Suprapubic skin (tissue), 4 donors: ENCODE measurements at places on chromosomes 13 and 19.

GRCh38 chr13:97133955-97134354 is 88.2 kb upstream of the MBNL2 start:
- no peak for DNase-seq

DNA sequence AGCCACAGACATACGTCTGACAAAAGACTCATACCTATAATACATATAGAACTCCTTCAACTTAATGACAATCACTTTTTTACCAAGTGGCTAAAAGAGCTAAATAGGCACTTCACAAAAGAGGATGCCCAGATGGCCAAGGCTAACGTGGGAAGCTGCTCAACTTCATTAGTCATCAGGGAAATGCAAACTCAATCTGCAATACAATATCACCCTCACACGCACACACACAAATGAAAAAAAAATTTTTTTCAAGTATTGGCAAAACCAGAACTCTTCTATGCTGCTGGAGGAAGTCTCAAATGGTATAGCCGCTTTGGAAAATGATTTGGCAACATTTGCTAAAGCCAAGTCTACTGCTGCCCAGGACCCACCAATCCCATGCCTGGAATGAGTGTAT is 14.6 kb upstream of the DNMT1 start:
- DNase-seq: no peak

DNA sequence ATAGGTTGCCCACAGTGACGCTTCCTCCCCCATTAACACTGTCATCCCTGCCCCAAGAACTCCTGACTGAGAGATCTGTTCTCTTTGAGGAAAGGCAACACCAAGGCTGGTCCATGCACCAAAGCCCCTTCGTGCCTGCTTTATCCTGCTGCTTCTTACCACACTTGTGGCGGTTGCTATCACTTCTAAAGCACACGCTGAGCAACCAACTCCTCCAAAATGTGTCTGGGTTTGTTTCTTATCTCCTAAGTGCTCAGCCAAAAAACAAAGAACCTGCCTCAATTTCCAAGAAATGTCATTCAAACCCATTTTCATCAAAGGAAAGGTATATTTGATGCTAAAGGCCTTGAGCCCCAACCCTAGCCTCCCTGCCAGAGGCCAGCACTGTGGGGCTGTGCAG is 14.6 kb downstream of the ATP7B start:
- DNase-seq: no peak

- no peak for DNase-seq
Measured at GRCh38 chr13:89726690-89727435, 1620.6 kb upstream of the MIR17HG start.

DNA sequence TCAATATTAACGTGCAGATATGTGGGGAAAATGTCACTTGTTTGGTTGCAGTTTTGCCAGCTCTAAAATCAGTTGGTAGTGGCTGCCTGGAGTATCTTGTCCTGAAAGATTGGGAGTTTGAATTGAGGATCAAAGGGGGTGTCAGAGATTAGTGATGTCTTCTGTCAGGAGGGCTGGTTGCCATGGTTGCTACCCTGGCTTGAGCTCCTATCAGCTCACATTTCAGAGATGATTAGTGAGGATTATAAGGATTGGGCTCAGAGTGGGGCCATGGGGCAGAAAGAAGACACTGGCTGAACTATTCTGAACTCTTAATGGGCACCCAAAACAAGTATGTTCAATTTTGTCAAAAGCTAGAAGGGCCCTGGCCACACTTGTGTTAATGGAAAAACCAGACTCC is 95.5 kb upstream of the RNF113B start:
- no peak for DNase-seq

- DNase-seq: peak; percentile 52
Measured at GRCh38 chr13:112231451-112232083, 144.6 kb upstream of the SPACA7 start.

DNA sequence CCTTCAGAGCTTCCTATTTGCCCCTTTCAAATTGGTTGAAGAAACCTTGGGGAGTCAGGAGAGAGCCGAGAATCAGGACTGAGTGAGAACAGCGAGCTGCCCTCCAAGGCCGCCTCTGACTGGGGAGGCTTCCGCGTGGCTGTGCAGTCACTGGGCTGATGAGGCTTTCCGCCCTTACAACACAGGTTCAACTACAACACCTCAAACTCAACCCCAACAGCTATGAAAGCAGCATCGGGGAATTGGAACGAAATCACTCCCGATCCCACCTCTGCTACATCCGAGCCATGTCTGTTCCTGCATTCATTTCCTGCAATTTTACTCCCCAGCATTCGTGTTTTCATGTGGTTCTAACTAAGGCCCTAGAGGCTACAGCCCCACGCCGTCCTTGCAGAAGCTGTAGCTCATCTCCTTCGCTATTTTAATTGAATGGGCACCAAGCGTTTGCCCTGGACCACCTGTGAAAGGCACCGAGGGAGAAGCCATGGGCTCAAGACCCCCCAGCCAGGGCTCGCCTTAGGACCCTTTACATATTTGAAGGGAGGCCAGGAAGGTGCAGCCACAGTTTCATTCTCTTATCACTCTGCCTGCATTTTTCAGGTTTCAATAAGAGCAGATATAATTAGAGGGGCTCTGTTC is 12.3 kb upstream of the RASA3 start:
- no peak for DNase-seq

DNA sequence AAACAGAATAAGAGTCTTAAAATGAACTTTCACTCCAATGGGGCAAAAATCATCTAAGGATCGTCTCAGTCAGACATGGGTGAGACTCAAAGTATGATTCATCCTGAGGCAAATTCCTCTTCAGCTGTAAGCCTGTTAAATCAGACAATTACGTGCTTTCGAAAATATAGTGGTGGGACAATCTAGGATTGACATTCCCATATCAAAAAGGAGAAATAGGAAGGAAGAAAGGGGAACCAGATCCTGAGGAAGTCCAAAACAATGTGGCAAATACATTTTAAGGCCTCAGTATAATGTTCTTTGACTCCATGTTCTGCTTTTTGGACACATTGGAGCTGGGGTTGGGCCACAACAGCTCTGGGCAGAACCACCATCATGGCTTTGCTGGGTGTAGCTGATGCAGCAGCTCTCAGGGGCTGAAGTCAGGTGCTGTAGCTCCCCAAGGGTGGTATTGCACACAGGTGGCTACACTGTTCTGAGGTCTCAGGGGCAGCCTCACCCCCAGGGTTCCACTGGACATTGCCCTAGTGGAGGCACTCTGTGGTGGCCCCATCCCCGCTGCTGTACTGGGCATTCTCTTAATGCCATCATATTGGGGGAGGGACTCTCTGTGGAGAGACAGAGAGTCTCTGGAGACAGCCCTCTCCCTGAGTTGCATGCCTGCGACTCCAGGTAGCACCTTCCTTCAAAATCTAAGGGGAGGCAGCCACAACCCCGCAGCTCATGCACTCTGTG is 5.7 kb upstream of the FPR3 start:
- DNase-seq: no peak

DNA sequence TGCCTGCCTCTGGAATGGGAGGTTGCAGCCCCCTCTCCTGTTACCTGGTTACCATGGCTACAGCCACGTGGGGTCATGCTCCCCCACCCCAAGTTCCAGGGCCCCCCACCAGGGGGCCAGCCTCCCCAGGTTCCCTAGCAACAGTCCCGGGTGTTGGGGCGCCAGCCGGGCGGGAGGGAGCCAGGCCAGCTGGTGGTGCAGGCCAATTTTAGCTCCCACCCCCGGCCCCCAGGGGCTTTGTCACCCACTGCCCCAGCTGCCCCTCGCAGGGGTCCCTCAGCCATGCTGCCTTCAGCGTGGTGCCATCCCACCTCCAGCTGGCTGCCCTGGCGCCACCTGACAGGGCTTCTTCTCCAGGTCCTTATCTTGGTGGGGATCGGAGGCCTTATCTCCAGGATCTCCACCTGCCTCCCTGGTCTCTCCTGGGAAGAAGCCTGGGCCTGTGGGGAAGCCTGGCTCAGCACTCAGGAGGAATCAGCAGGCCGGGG is 3.0 kb downstream of the MARK4 start:
- DNase-seq: no peak

- DNase-seq: peak; percentile 84
Measured at GRCh38 chr19:51687791-51688670, 5.1 kb upstream of the SPACA6 start.

DNA sequence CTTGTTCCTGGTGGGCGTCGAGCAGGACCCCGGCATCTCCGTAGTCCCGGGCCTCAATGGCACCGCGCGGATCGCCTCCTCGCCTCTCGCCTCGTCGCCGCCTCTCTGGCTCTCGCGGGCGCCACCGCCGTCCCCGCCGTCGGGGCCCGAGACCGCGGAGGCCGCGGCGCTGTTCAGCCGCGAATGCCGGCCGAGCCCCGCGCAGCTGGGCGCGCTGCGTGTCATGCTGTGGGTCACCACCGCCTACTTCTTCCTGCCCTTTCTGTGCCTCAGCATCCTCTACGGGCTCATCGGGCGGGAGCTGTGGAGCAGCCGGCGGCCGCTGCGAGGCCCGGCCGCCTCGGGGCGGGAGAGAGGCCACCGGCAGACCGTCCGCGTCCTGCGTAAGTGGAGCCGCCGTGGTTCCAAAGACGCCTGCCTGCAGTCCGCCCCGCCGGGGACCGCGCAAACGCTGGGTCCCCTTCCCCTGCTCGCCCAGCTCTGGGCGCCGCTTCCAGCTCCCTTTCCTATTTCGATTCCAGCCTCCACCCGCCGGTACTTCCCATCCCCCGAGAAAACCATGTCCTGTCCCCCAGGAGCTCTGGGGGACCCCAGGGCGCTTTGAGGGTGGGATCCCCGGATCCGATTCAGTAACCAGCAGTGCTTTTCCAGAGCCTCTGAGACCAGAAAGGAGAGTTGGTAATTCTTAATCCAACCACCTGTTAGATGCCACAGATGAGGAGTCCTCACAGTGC is 885 bp downstream of the MLNR start:
- DNase-seq: no peak

GRCh38 chr19:884420-885211 is 8.4 kb downstream of the MED16 start:
- no peak for DNase-seq

DNA sequence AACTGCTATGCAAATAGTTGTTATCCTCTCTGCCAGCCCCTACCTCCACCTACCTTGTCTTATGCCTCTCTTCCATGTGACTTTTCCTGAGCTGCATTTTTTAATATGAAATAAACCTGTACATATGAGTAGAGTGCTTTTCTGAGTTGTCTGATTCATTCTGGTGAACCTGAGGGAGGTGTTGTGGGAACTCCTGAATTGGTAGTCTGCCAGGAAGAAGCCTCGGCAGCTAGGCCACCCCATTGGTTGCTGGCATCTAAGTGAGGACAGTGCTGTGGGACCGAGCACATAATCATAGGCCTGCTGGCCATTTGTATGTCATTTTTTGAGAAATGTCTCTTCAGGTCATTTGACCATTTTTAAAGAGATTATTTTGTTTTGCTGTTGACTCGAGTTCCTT is 1146.8 kb downstream of the UQCRFS1 start:
- no peak for DNase-seq

GRCh38 chr19:40365010-40365409 is 16.5 kb downstream of the PLD3 start:
- DNase-seq: no peak

DNA sequence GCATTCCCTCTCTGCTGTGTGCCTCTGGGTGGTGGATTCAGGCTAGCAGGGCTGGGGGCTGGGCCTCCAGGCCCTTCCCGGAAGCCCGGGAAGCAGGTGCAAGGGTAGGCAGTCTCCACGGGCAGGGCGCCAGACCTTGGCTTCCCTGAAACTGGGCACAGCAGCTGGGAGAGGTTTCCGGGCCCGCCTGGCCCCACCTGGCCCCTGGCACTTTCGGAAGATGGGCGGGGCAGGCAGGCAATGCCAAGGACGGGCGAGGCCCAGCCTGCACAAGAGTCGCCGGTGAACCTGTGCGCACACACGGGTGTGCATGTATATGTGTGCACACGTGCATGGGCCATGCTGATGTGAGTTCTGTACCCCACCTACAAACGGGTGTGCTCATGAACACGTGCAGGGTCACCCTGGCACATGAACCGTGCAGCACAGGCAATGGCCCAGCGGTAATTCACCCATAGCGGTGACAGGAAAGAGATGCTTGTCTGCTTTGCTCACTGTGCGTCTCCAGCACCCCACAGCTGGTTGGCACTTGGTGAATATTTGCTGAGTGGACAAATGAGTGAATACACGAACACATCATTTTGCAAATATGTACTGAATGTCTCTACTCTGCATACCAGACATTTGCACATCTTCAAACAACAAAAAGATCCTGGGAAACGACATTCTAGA is 15.3 kb downstream of the GADD45B start:
- DNase-seq: peak; percentile 85

DNA sequence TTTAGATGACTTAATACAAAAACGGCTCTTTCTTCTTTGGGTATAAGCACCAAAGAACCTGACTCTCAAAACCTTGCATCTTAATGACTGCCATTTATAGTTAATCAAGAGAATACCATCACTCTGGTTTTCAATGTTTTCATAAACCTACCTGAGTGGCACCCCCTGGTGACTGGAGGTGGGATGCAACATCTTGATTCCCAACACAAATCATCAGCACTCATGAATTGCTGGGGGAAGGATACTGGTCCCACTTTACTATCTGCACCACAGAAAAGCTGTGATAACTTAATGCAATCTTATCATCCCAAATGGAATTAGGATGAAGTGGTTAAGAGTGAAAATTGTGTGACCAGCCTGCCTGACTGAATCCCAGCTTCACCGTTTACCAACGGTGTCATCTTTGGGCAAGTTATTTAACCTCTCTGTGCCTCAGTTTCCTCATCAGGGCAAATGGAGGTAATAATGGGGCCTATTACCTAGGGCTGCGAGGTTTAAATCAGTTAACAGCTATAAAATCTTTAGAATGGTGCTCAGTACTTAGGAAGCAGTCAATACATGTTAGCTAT is 366.4 kb downstream of the KLF12 start:
- no peak for DNase-seq

DNA sequence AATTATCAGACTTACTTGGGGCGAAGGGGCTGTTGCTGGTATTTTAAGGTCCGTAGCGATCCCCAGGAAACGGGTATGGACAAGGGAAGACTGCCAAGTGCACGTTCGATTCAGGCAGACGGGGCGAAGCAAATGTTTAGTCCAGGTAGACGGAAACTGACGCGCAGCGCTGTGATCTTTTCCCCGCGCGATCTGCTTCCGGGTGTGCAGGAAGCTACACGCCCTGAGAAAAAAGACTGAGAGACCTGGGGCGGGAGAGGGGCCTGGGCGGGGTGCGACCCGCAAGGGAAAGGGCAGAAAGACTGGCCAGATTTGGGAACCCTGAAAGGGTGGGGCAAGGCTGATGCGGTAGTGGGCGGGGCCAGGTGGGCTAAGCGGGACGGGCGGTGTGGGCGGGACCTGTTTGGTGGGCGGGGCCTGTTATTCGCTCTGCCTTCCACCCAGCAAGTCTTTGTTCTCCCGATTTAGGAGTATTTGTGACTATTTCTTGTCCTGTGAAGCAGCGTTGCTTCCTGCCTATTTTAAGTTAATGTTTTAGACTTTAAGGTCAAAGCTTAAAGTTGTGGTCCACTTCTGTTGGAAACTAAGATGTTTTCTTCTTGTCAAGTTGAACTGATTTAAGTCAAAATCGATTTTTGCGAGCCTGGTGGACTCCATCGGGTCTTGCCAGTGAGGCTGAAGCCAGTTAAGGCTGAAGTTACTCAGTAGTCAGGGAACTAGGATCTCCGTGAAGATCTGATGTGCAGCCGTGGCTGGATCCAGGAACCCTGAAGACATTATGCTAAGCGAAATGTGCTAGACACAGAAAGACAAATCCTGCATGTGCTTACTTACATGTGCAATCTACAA is at the start of gene ZNF836:
Gene ZNF836, minus strand, starts transcription at position 301 of the 849 bp plus-strand sequence. CDS start 3,549 bp downstream, outside the sequence.
- DNase-seq: peak; percentile 96
